ENCODE measurements at places on chromosomes 1 and 21. TPM values are rescaled to one million over a fixed set of nuclear protein-coding genes. Genes with fewer than 3 reads are reported as not detected.

RXRG gene
- total RNA-seq, result 2.2 TPM

AQP10 gene
- total RNA-seq, result 0.96 TPM

RNASEL gene
- 4.2 TPM for total RNA-seq

FALEC gene
- not detected for total RNA-seq

NUP210L gene
- 0.05 TPM for total RNA-seq

PLA2G2F gene
- not detected for total RNA-seq

ETNK2 gene
- 22.6 TPM for total RNA-seq

HIVEP3 gene
- total RNA-seq, result 1.6 TPM

OPTC gene
- not detected for total RNA-seq

ALX3 gene
- 2.8 TPM for total RNA-seq

SERTAD4 gene
- total RNA-seq, result 1.1 TPM

GJB5 gene
- not detected for total RNA-seq

RHOU gene
- 56.3 TPM for total RNA-seq

WNT2B gene
- total RNA-seq, result 0.77 TPM

SPRR2E gene
- not detected for total RNA-seq

KRTAP19-1 gene
- total RNA-seq, result not detected

NECAP2 gene
- total RNA-seq, result 44.8 TPM

IQCC gene
- 5.1 TPM for total RNA-seq

TBX15 gene
- not detected for total RNA-seq

NFASC gene
- 6.9 TPM for total RNA-seq

OR2L2 gene
- total RNA-seq, result 0.22 TPM

AMY1B gene
- total RNA-seq, result not detected

DAP3 gene
- 121 TPM for total RNA-seq

DCST1 gene
- not detected for total RNA-seq

LDLRAD2 gene
- total RNA-seq, result 0.77 TPM

HSD3B2 gene
- not detected for total RNA-seq

DEPDC1 gene
- 10.3 TPM for total RNA-seq

TBX19 gene
- 2.3 TPM for total RNA-seq

SH3BGR gene
- total RNA-seq, result 2.7 TPM

MROH9 gene
- total RNA-seq, result not detected

ADGRL2 gene
- 70.8 TPM for total RNA-seq

AMY1C gene
- total RNA-seq, result not detected

HAO2 gene
- total RNA-seq, result not detected

ZNF648 gene
- total RNA-seq, result 0.81 TPM

MSH4 gene
- total RNA-seq, result 0.55 TPM

TRIM67 gene
- 0.05 TPM for total RNA-seq

KIF26B gene
- total RNA-seq, result 6.6 TPM

C1orf141 gene
- not detected for total RNA-seq

NBPF10 gene
- total RNA-seq, result 3.4 TPM

SLC2A5 gene
- total RNA-seq, result not detected

IVL gene
- total RNA-seq, result not detected

AIRE gene
- total RNA-seq, result not detected

CACNA1E gene
- total RNA-seq, result 0.93 TPM

AJAP1 gene
- total RNA-seq, result 0.46 TPM

C1orf232 gene
- total RNA-seq, result not detected

ETV3L gene
- 0.67 TPM for total RNA-seq

RIPPLY3 gene
- 18.9 TPM for total RNA-seq

CFAP141 gene
- total RNA-seq, result not detected

GIPC2 gene
- total RNA-seq, result 3.0 TPM

IGSF21 gene
- total RNA-seq, result not detected

CYP4A22 gene
- total RNA-seq, result not detected

IGSF9 gene
- 68.6 TPM for total RNA-seq

USP48 gene
- 84.9 TPM for total RNA-seq

SERPINC1 gene
- total RNA-seq, result not detected

NCF2 gene
- total RNA-seq, result 0.67 TPM

BNIPL gene
- 0.91 TPM for total RNA-seq

SPATA1 gene
- 2.5 TPM for total RNA-seq

PODN gene
- 0.38 TPM for total RNA-seq

S100A3 gene
- 1.5 TPM for total RNA-seq

Measured in progenitor cell of endocrine pancreas (in vitro differentiated cells).